ENCODE measurements at places on chromosomes 4 and X.

DNA sequence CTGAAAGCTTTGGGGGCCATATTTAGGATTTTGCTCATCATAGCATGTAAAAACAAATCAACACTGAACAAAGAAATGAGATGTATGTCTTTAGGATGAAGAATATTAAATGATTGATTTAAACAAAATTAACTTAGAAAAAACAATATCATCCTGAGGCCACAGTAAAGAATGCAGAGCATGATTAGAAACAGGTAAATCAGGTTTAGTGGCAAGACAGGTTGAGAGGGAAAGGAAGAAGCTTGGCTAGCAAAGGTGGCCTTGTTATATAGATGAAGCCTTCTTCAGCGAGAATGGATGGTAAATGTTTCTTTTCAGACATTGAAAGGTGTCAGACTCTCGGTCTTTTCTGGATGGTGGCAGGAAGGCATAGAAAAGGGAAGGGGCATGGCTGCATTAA, 11.9 kb upstream of the MAGEB16 start:
- no peak for DNase-seq

DNA sequence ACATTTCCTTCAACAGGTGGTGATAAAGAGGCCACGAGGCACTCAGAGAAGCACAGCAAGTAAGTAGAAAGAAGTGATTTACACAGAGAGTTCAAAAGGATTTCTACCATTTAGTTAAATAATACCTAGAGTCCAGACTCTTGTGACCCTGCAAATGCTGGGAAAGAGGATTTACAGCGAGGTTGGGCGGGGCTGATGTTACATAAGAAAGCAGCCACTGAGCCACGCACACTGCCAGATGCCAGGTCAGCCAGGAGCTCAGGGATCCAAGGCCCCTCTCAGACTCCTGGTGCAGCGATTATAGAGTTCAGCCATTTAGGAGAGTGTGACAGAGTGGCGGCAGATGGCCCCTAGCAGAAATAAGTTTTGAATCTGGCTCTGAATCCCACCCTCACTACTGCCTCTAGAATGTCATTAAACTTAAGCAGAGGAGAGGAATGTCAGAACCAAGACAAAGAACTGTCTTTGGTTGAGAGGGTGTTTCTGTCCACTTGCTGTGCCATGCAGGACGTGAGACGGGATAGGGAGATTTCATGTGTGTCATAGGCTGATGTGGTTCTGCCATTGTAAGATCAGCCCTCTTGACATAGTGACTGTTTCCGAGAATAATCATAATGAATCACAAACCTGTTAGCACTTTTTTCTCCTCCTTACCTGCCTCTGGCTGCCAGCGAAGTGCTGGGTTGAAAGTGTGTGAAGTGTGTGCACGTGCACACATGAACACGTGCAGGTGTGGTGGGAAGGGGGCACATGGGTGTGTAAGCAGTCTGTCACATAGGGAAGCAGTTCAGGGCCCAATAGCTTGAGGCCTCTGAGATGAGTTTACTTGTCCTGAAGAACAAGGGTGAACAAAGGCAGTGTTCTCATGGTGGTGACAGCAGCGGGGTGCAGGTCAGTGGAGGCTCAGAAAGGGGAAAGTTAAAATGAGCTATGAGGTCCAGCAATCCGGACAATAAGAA, 50.1 kb downstream of the MFAP3L start:
- DNase-seq: no peak

DNA sequence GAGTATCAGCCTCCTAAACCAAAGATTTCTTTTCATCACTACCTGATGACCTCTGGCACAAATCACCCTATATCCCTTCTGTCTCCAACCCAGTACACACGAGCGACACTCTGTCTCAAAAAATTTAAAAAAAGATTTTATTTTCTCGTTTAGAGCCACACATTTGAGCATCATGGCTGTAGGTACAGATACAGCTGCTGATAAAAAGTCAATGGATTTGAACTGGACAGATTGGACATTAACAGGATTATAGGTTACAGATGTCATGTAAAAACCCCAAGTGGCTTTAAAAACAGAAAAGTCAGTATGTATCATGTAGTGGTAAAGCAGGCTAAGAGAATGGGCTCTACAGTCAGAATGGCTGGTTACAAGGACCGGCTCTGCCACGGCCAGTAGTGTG, 171.1 kb downstream of the SCFD2 start:
- DNase-seq: no peak

- DNase-seq: no peak
These were observed 136.6 kb upstream of the HHIP start for GRCh38 chr4:144509088-144510015.

- DNase-seq: no peak
These were observed 315.4 kb upstream of the GRIA3 start for GRCh38 chrX:122868631-122869030.

DNA sequence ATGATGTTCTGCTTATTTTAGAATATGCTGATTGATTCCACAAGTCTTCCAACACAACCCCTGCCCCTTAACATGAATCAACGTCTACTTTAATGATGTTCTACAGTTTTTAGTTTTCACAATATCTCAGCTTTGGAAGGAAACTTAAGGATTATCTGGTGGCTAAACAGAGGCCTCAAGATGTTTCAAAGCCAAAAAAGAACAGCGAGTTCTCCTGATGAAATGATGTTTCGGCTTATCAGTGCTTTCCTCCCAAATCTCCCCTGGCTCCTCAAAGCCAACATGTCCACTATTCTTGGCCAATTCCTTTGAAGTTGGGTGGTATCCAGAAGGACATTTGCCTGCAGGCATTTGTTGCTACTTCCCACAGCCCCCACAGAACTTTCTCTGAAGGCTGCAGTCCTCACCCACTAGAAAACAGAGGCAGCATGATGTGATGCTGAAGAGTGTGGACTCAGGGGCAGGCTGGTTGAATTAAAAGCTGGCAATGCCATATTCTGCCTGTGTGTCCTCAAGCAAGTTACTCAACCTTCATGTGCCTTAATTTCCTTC, 87.3 kb downstream of the ADGRG4 start:
- DNase-seq: no peak

GRCh38 chr4:73912191-73912590, 43.0 kb downstream of the CXCL1 start:
- no peak for DNase-seq

DNA sequence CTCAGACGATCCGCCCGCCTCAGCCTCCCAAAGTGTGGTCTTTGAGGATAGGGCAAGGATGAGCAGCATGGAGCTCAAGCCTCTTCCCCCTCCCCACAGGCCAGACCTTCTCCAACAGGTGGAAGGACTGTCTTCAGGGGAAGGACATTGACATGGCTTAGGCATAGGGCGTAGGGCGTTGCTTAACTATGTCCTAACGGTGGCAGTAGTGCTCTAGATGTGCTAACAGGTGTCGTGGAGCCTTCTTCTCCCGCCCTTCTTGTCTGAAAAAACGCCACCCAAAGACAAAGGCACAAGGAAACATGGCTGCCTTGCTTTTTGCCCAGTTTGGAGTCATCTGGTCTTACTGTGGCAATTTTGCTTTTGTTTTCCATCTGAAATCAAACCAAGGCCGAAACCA, 219.8 kb downstream of the OR13H1 start:
- DNase-seq: no peak

DNA sequence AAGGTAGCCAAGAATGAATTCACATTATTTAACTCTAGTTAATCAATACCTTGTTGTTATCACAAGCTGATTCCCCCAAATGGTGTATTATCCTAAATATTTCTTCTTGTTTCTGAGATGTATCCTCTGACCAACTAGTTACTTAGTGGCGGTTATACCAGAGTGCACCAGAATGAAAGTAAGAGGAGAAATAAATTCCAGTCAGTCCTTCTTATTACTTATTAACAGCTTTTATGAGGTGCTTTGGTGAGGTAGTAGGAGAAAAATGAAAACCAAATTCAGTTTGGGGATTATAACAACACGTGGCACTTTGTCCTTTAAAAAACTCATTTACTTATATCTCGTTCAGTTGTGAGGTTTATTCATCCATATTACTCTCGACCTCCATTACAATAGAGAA, 101.9 kb downstream of the AMMECR1 start:
- DNase-seq: no peak

DNA sequence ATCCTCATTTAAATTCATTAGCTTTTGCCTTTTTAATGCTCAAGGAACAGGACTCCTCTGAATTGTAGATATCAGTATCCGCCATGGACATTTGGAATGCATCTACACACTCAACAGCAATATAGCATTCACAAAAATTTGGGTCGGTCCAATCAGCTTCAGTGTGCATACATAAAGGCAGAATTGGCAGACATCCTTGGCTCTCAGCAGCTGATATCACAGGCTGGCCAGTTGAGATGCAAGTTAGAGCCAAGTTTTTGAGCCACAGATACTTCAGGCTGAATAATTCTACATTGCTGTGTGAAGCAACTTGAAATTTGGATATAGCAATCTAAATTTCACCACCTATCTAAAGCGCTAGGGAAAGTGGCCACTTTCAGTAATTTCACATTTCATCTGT, 821.1 kb downstream of the PCDH19 start:
- no peak for DNase-seq

DNA sequence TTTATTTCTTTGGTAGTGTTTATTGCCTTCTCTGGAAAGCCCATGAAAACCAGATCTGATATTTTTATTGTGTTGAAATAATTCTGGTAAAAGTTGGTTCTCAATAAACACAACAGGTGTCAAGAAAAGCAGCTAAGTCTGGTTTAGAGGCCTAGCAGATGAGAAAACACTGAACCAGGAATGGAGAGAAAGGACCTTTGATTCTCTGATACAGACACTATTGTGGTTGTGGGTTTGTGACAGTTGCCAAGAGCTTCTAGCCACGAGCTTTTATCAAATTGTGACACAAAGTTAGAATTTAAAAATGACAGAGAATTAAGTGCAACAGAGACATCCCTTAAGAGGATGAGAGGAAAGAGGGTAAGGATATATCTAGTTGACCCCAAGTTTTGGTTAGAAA, 42.6 kb downstream of the DDIT4L start:
- no peak for DNase-seq

DNA sequence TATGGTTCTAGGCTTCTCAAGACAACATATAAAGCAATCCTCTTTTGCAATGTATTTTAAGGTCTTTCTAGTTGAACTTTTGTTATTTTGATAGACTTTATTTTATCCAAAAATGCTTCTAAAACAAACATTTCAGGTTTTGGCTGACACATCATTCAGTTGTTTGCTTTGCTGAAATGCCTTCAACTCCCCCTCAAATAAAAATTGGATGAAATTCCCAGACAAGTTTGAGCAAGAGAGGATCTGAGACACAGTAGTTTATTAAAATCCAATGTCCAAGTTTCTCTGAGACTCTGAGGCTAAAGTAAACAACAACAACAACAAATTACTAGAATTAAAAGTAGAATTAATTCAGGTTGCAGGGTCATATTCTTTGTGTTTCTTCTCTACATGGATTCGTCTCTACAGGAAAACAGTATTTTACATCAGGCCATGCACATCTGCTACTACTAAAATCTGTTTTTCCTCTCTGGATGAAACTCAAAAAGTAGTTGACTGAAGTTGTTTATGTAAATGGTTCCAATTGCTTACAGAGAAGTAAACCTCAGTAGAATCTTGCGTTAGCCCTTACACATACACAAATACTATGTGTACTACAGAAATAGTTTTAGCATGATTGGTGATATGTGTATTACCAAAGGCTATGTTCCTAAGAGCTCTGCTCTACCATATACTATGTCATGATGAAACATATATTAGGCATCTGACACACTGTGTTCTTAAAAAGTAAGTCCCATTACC, 64.9 kb downstream of the PRSS12 start:
- DNase-seq: no peak

DNA sequence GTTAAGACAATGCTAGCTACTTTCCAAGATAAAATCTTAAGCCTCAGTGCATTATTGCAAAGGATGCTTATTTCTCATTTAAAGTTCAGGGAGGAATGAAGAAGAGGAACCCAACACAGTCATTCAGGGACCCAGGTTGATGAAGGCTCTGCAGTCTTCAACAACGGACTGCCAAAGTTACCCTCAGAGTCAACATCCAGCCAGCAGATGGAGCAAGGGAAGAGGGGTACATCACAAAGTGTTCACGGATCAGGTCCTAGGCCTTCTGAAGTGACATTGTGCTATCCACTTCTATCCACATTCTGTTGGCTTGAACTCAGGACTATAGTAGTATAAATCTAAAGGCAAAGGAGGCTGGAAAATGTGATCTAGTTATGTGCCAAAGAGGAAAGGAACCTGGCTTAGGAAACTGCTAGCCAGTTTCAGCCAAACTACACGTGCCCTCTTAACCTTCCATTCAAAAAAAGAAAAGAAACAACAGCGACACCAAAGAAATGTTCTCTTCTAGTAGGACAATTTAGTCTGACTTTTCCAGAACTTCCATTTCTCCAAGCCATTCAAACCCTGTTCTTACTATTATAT, 28.8 kb downstream of the NKX6-1 start:
- no peak for DNase-seq

DNA sequence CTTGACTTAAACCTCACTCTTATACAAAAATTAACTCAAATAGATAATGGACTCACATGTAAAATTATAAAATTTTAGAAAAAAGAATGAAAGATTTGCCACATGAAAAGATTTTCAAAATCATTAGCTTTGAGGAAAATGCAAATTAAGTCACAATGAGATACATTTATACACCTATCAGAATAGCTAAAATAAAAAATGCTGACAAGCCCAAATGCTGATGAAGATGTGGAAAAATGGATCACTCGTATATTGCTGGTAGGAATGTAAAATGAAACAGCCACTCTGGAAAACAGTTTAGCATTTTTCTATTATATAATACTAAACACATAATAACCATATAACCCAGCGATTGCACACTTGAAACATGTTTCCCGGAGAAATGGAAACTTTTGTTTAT, 316.2 kb downstream of the ANKRD50 start:
- no peak for DNase-seq

DNA sequence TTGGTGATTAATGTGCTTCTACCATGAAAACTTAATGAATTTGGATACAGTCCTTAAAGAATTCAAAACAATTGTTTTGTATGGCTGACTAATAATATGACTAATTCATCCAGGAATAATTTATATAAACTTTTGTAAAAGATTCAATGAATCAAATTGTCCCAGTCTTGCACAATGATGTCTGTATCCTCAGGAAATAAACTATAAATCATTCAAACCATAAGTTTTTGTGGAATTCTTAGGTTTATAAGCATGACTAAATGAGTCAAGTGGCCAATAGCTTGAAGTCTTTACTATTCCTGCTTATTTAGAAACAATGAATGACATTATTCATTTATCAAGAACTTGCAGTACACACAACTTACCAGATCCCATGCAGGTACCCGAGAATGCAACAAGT, 935.0 kb upstream of the INTU start:
- no peak for DNase-seq

- no peak for DNase-seq
These were observed 577.1 kb downstream of the ANKRD50 start for GRCh38 chr4:124135409-124135813.

GRCh38 chr4:55475394-55476243, 71.1 kb downstream of the CLOCK start:
- DNase-seq: no peak

DNA sequence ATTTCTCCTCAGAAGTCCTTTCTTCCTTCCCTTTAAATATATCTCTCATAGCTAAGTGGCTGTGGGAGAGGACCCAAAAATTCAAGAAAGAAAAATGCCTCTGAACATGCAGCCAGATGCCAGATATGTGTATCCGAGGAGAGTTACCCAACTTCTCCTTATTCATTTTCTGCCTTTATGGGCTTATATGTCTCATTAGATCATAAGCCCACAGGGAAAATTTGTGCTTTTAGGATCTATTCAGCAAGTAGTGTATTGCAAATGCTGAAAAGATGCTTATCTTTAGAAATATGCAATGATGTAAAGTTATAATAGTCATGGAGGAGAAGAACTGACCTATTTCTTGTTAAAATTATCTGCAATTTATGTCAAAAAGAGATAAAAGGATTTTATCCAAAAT, 371.8 kb upstream of the NOCT start:
- DNase-seq: no peak
